NCI-H1417 treated with DMSO at 0.1 percent for 48 hours (cell line): ENCODE measurements at places on chromosomes 6 and 20.

DNA sequence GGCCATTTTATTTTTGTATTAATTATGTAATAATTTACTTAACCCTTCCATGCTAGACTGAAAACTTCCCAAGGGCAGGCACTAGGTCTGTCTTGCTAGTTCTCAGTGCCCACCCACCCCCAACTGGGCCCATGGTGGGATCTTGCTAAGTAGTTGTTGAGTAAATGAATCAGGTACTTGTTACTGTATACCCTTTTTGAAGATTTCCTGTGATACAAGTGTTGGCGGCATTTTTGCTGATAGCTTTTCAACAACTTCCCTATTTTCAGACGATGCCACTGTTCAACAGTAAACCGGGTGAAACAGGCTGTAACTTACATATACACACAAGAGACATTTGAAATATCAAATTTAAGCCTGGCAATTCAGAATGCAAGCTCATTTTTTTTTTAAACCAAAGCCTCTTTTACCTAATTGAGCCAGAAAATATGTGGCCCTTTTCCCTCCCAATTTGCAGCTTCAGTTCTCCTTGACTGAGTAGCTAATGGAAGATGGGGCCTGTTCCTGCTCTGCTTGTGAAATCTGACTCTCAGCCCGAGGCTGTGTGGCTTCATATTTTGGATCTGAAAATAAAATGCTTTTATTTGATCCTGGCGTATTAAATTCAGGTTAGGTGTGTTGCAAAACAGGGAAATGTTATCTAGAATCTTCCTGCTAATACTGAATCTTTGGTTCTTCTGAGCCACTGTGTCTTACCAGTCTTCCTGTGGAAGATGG, 288.3 kb downstream of the NRN1 start:
- no peak for DNase-seq

DNA sequence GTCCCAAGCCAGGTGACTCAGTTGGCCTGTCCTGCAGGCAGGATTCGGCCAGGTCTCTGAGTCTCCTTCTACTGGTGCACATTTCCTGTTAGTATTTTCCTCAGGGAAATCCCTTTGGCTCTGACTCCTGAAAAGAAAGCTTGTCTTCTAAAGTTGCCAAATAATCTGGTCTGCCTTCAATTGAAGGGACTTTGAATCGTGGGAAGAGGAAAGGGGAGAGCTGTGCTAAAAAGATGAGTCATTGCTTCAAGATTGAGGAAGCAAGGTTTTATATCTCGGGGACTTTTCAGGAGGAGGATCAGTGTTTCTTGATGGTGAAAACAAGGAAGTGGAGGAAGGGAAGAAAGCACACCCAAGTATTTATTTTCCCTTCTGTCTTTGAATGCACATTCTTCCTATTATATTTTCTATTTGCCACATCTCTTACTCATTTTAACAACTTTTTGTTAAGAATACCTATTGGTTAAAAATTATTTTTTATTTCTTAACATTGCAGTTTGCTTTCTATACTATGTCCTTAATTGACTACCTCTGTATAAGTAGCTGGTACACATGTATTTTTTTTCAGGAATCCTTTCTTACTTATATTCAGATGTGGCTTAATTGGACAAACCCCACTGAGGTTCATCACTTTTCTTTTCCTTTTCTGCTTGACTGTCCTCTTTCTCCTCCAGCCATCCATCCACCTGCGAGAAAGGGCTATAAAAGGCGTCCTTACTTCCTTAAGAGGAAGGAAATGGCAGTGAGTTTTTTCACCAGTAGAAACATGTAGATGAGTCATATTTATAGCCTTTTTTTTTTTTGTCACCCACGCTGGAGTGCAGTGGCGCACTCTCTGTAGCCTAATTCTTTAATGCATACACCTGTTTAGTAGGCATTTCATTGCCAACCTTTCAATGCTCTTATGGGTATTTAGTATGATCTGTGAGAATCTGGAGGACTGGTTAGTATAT, 15.0 kb upstream of the IFNGR1 start:
- no peak for DNase-seq

DNA sequence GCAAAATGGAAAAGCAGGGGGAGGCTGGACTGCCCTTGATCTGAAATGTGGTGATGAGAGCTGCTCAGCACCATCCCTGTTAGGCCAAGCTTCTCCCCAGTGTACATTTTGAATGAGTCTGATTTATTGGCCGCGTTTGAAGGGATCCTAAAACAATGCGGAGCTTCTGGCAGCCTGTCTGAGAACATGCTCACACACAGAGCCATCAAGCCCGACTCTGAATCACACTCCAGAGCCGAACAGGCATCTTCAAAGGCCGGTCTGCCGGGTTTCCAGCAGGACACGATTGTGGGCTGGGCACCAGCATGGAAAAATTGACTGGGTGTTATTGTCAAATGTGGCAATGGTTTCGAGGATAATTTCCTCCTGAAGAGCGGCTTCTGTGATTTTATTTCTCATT, 235.9 kb downstream of the TFAP2C start:
- no peak for DNase-seq

DNA sequence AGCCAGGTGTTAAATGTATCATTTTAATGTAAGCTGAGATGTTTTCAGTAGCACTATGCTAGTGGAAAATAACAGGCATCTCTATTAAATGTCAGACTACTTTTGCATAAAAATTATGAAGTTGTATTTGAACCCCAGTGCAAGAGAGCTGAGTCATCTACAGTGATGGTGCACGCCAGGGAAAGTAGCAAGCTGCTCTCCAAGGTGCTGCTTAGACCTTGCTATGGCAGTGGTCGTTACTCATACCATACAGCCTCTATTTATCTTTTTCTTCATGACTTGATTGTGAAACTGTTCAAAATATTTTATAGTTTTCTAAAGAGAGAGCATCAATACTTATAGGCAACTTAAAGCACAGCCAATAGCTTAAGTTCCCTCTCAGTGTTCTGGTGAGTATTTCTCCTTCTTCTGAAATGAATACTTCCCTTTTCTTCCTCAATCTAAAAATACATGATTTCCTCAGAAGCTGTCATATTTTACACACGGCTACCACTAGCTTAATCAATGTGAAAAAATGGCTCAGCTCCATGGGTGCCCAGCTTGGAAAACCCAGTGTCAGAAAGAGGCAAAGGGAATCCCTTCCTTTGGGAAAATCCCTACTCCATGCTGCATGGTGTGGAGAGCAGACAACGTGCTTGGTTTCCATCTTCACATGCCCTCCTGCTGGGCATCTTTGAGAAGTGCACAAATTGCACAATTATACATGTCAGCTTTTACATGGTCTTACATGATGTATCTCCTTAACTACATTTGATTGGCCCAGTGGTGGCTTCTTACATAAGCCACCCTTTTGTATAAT, 105.6 kb downstream of the ELOVL4 start:
- DNase-seq: no peak

DNA sequence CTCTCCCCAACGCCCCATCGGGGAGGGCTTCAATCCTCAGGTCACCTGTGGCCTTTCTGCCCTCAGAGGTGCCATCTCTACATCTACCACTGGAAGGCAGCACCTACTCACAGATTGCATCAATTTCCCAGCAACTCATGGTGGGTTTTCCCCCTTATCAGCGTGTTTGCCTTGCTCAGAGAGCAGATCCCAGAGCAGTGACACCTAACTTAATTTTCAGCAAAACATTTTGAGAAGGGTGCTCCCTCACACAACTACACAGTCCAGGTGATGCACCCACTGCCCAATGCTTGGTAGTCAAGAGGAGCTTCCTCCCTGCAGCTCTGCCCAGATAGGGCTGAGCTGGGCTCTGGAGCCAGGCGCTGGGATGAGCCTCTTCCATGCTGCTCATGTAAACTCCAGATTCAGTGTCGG, 48.2 kb downstream of the PLG start:
- no peak for DNase-seq

DNA sequence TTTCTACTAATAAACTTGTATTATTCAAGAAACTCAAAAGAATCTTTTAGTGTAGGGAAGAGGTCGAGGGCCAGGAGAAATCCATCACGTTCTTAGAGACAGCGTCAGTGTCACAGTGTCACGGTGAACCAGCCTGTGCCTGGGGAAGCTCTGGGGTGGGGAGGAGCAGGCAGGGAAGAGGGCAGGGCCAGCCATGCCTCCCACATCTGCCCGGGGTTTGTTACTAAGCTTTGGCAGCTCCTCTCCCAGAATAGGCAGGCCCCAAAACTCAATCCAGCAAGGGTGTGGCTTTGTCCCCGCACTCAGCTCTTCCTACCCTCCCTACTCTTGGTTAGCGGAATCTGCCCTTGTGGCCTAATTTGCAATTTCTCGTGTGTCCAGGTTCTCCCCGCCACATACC, 72.9 kb downstream of the TCP11 start:
- no peak for DNase-seq

DNA sequence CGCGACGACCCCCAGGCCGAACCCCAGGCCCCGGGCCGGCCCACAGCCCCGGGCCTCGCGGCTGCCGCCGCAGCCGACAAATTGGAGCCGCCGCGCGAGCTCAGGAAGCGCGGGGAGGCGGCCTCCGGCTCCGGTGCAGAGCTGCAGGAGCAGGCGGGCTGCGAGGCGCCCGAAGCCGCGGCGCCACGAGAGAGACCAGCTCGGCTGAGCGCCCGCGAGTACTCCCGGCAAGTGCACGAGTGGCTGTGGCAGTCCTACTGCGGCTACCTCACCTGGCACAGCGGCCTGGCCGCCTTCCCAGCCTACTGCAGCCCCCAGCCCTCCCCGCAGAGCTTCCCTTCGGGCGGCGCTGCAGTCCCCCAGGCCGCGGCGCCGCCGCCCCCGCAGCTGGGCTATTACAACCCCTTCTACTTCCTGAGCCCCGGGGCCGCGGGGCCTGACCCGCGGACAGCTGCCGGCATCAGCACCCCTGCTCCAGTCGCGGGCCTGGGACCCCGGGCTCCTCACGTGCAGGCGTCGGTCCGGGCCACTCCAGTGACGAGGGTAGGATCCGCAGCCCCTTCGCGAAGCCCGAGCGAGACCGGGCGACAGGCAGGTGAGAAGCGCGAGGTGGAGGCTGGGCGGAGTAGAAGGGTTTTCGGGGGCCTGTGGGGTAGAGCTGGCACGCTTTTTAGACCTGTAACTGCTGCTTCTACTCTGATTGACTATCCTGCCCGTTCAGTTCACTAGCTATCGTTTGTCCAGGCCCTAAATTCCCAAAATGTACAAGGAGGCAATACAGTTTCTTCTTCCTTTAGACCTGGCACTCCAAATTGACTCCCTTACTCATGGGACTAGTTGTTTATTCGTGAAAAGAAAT, 654 bp downstream of the FAM8A1 start:
- DNase-seq: no peak

- no peak for DNase-seq
Observed at GRCh38 chr20:1688886-1689538, 31.4 kb upstream of the SIRPG start.

- DNase-seq: no peak
Observed at GRCh38 chr6:6402006-6402405, 81.5 kb upstream of the F13A1 start.
